ENCODE measurements at places on chromosomes 7 and 10.
A peak's percentile ranks its signal among the peaks of the same experiment; 100 is the strongest.

- peak; percentile 49 for DNase-seq
Observed at GRCh38 chr7:116802746-116803152, 59.6 kb upstream of the CAPZA2 start.

GRCh38 chr10:29835055-29835454 lies 200.3 kb upstream of the SVIL start:
- DNase-seq, result no peak

DNA sequence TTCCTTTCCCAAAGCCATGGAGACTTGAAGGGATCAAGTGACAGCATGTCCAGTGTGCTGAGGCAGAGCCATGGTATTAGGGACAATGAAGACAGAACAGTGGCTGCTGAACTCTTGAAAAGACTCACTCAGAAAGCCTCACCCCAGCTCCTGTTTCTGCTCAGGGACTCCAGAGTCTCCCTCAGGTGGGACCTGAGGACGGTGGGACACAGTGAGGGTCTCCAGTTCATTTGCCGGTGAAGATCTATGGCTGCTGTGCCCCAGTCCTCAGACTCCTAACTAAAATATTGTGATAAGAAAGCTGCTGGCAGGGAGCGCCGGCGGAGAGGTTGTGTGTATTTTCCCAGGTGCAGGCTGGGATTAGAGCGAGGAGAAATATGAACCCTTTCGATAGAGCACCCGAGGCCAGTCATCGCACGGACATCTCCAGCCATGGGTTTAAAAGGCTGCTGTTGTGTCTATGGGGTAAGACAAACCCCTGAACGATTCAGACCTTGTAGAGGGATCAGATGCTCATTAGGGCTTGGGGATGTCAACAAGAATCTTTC lies 57.2 kb downstream of the C7orf25 start:
- no peak for DNase-seq

DNA sequence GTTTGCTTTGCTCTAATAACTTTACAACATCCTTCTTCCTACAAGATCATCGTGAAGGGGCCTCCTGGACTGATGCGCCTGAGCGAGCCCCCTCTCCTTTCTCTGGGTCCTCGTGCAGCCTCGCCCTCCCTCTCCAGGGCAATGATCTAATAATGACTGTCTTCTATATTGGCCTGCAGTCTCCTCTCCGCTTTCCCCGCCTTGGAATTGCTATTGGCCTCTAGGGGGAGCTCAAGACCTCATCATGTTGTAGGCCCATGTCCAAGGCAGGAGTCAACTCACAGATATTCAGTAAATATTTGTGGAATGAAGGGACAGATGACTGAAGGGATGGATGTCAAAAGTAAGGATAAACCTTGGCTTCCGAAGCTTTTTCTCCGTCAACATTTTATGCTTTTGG lies 1180.3 kb downstream of the TYW1 start:
- DNase-seq, result peak; percentile 72

DNA sequence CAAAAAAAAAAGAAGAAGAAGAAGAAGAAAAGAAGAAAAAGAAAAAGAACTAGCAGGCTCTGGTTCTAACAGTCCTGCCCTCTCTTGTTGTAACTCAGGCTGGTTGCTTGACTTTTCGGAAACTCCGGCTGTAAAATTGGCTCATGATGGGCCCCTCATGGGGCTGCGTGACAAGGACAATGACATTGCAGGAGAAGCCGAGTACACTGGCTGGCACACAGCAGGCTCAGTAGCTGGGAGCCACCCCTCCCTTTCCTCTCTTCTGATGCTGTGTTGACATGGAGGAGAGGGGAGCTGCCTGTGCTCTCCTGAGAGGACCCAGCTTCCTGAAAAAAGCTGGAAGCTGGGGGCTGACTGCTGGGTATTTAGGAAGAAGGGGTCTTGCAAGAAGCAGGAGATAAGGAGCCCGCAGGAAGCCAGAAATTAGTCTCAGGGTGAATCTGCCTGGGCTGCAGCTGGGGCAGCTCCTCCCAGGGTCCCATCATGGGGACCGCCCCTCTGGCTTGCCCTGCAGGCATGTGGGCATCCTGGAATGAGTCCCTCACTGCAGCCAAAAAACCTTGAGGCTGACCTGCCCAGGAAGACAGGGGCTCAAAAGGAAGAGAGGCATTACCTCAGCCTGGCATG lies 14.6 kb upstream of the GPR26 start:
- no peak for DNase-seq

GRCh38 chr7:5525271-5526099 lies 101.9 kb upstream of the TNRC18 start:
- no peak for DNase-seq

- no peak for DNase-seq
Observed at GRCh38 chr7:151693140-151693539, 173.4 kb upstream of the RHEB start.

DNA sequence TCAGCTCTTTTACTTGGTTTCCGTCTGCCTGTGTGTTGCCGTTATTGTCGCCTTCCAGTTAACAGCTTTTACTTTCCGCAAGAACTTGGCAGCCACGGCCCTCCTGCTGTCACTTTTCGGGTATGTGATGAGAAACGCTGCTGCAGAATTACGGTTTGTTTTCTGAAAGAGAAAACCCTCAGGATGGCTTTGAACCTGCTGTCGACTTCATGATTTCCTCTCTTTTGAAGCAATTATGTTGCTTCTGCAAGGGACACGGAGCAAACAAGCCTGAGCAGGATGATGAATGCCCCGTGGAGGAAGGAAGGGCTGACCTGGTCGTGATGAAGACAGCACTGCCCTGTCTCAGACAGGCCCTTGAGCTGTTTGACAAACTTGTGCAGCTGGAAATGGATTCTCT lies 339.8 kb downstream of the ABCA13 start:
- no peak for DNase-seq

DNA sequence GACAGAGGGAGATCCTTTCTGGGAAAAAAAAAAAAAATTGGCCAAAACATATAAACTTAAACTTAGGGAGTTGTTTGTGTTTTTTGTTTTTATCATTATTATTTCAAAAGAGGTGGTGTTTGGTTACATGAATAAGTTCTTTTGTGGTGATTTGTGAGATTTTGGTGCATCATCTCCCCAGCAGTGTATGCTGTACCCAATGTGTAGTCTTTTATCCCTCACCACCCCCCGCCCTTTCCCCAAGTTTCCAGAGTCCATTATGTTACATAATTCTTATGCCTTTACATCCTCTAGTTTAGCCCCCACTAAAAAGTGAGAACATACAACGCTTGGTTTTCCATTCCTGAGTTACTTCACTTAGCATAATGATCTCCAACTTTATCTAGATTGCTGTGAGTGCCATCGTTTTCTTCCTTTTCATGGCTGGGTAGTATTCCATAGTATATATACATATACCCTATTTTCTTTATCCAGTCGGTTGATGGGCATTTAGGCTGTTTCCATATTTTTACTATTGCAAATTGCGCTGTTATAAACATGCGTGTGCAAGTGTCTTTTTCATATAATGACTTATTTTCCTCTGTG lies 148.1 kb upstream of the ZNF92 start:
- no peak for DNase-seq

DNA sequence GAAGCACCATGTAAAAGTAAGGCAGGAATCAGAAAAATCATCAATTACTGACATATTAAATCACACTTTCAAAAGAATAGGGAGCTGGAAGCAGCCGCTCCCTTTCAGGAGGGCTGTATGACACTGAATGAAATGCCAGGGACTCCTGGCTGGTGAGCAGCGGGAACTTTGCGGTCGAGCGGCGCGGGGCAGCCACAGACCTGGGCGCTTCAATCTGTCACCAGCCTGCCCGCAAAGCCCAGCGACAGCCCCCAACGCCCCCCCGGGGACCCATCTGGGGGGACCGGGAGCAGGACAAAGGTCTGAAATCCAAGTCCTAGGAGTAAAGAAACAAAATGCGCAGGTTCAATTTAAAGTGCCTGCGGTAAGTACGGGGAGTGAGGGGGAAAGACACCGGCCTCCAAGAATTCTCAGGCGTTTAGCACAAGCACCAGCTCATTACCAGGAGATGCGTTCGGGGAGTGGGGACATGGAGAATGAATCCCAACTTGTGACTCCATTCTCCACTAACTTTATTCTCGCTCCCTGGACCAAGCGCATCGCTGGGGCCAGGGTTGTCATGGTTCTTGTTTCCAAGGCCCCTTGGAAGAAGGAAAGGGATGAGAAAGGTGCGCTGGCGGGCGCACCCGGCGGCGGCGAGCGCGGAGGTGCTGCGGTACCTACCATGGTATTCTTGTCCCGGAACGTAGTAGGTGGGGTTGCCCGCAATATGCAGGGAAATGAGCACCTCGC lies 824 bp downstream of the RELN start:
- DNase-seq, result peak; percentile 52

GRCh38 chr7:70830060-70830395 lies 301.9 kb upstream of the GALNT17 start:
- DNase-seq, result no peak

- no peak for DNase-seq
Observed at GRCh38 chr10:4125776-4126175, 340.8 kb upstream of the KLF6 start.

DNA sequence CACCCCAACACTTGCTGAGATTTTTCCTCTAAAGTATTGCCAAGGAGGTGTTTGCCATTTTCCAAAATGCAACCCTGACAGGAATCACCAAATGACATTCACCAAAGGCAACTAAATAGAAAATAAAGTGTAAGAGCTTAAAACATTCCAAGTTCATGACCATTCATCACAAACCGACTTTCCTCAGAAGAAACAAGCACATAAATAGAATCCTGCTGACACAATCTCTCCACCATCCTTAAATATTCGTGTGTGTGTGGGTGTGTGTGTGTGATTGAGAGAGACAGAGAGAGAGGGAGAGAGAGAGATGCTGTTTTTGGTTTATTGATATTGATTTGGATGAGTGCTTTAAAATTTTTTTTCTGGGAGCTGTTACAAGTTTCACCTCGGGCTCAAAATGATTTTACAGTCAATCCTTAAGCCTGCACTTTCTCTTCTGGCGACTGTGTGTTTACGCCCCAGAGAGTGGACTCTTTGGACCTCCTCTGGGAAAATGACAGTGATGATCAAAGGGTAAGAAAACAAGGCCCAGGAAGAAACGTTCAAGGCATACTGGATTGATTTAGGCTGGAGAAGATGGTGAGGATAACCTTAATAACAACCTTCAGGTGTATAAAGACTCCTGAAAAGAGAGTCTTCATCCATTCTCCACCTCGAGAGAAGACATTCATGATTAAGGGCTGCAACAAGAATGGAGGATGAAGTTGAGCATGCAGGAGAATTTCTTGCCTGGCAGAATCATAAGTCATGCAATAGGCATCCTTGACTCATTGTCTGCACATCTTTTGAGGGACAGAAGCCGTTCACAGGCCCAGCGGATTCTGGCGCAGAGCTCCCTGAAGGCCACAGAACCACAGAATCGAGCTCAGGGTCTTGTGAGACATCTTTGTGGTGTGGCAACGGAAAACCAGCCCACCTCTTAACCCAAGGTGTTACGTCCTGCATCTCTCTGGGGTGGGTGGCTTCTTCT lies 104.4 kb upstream of the FGFR2 start:
- no peak for DNase-seq

DNA sequence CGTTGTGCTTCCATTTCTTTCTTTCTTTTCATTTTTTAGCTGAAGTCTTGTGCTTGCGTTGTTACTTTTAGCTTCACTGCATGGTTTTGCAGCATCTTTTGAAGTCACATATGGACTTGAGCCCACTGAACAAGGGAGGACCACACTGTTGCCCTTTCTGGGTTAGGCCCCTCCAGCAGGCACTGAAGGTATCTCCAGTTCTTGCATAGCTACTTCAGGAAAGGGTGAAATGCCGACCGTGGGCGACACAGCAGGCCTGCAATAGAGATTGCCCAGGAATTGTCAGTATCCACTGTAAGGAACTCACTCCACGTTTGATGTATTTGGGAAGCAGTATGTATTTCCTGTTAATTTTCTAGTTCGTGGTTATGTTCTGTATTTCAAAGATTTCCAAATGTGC lies 85.1 kb downstream of the WDR37 start:
- no peak for DNase-seq

GRCh38 chr7:1647961-1648672 lies 22.0 kb upstream of the ELFN1 start:
- DNase-seq, result no peak

DNA sequence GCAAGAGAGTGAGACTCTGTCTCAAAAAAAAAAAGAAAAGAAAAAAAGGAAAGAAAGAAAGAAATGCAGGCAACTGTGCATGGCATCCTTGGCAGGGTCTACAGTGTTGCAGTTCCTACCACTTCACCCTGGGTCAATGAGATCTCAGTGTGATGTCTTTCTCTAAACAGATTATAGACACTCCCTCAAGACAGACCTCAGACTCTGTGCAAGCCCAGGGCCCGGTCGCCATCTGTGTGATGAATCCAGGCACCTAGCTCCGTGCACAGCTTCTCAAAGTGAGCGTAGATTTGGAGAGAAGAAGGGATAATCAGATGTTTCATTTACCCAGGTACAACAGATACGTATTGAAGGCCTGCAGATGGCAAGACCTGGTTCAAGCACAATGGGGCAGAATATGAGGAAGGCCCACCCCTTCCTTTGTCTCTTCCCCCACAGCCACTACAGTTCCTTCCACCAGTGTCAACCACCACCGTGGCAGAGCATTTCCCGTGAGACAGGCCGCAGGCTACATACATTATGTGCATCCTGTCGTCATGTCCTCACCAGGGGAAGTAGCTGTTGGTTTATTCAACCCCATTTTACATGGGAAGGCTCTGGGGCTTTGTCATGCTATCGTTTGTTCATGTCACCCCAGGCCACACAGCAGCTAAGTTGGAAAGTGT lies 471.7 kb upstream of the GALNT17 start:
- DNase-seq, result no peak

- no peak for DNase-seq
Observed at GRCh38 chr10:79176949-79177602, 108.3 kb downstream of the ZMIZ1 start.

DNA sequence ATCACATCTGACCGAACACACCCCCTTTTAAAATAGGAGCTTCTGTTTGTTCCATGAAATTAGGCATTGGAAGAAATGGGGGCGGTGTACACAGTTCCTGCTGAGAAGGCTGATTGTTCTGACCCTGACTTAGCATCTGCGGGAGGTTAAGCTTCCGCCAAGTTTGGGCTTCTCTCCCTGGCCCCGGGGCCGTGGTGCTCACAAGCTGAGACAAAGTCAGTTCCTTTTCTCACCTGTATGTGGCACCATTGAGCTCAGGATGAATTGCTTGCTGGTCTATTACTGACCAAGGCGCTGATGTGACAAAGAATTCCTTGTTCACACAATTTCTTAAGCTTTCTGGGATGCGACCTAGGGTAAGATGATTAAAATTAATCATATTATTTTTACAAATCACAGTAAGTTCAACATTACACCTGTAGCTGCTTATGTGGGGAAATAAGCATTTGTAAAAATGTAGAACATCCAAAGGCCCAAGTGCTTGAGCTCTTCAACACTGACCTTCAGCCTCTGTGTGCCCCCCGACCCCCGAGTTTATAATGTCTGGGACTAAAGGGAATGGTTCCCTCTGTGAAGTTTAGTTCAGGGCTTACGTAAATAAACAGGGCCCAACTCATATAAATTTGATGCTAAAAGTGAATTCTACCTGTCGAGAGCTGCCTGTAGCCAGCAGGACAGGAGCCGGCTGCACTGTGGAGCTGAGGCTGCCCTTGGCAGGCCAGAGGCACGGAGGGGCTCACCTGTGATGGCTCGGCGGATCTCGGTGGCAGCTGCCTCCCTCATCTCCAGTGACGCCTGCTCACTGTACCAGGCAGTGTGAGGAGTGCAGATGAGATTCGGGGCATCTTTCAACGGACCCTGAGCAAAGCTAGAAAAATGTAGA lies 50.8 kb downstream of the ZRANB1 start:
- DNase-seq, result peak; percentile 24

Measured in NCI-H345 (cell line).